ENCODE measurements at places on chromosomes 5 and 9.

GRCh38 chr5:143251190-143251589 lies 152.3 kb downstream of the NR3C1 start:
- no peak for DNase-seq

- DNase-seq, result no peak
These were observed 317.6 kb downstream of the FBXL17 start for GRCh38 chr5:108064302-108064701.

GRCh38 chr5:35482167-35482755 lies 135.4 kb upstream of the SPEF2 start:
- no peak for DNase-seq

GRCh38 chr9:20980832-20981455 lies 50.5 kb downstream of the HACD4 start:
- no peak for DNase-seq

DNA sequence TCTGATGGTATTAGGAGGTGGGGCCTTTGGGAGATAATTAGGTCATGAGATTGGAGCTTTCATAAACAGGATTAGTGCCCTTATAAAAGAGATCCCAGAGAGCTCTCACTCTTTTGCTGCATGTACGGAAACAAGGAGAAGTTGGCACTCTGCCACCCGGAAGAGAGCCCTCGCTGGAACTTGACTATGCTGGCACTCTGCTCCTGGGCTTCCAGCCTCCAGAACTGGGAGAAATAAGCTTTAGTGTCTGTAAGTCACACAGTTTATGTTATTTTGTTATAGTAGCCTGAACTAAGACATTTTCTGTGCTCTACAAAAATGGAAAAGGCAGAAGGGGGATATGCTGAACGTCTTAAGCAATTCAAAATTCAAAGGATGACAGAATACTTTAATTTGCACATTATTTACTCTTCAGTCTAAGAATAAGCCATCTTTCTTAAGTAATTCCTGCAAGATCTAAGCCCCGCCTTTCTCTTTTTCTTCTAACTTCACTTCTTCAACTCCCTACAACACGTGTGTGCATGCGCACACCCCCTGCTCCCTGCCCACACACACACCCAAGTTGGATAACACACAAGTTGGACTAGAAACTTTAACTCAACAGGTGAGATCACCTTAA lies 17.3 kb downstream of the NFIB start:
- DNase-seq, result no peak

GRCh38 chr5:159331093-159331973 lies 1.0 kb upstream of the IL12B start:
- peak; percentile 4 for DNase-seq

DNA sequence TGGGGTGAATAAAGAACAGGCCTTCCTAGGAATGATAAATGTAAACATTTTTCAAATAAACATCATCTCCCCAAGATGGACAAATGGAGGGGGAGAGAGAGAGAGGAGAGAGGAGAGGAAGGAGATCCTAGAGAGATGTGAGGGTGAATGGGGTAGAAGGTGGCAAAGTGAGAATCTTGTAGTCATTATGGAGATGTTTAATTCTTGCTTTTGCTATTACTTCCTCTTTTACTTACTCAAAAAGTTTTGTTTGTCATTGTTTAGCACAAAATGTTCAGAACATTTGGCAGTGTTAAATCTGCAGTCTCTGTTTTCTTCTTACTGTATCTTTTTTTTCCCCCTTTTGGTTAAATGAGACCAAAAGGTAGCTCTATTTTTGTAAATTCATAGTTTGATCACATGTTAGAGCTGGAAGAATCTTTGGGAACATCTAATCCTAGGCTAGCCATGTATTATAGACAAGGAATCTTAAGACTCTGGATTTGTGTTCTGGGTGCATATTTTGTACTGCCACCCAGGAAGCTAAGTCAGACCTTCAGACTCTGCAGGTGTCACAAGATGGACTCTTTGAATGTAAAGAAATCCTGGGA lies 266.1 kb downstream of the NTRK2 start:
- no peak for DNase-seq

DNA sequence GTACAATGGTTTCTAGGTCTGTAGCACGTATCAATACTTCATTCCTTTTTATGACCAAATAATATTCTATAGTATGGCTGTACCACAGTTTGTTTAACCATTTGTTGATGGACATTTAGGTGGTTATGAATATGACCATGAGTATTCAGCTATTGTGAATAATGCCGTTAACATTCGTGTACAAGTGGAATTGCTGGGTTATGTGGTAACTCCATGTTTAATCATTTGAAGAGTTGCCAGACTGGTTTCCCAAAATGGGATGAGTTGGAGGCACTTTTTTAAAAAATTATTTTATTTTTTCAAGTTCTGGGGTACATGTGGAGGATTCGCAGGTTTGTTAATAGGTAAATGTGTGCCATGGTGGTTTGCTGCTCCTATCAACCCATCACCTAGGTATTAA lies 4.6 kb downstream of the SNX2 start:
- no peak for DNase-seq

- no peak for DNase-seq
These were observed 71.3 kb upstream of the OTULINL start for GRCh38 chr5:14510156-14510734.

GRCh38 chr5:88883836-88884607 lies 1.0 kb upstream of the MEF2C start:
- peak; percentile 52 for DNase-seq

- DNase-seq, result no peak
These were observed 12.4 kb downstream of the IFNA1 start for GRCh38 chr9:21452681-21453080.

DNA sequence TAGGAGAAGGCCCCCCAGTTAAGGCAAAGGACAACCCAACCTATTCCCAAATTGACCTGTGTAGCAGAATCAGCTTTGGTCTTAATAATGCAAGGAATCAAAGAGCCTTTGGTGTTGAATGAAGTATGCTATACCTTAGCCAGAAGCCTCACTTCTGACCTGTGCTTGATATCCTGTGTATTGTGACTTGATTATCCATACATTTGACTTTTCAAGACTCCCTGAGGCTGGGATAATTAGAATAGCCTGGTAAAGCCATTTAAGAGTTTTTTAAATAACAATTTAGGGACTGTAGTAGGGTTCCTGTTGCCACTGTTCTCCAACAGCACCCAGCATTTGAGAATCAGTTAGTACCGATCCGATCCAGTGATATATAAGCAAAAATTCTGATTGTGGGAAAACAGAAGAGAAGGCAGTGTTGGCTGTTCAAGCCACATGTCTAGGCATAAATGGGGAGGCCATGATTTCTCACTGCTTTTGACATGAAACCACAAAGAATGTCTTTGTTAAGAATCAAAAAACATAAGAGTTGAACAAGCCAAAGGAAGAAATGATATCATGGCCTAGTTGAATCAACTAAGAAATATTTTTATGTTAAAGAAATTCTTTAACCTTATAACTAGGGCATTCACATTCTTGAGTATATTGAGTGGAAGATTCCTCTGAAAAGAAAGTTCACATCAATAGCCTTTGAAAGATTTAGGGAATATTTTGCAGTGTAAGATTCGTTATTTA lies 98.9 kb downstream of the F2RL2 start:
- no peak for DNase-seq

GRCh38 chr5:68557162-68557936 lies 341.8 kb downstream of the PIK3R1 start:
- no peak for DNase-seq

GRCh38 chr9:134271338-134272301 lies 54.6 kb upstream of the RXRA start:
- no peak for DNase-seq

- no peak for DNase-seq
These were observed 50.0 kb downstream of the DMRT2 start for GRCh38 chr9:1100201-1100600.

DNA sequence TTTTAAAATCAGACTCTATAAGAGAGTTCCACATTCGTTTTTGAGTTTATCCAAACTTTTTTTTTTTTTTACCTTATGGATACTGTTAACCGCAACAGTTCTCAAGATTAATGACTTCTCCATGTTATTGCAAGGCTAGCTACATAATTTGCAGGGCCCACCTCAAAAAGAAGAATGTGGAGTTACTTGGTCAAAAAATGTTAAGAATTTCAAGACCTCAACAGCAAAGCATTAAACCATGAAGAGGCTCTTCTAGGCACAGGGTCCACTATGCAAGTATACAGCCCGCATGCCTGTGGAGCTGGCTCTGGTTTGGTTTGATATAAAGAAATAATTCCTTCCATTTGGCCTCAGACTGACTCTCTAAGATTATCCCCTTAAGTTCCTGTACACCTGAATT lies 133.3 kb upstream of the TLX3 start:
- no peak for DNase-seq

DNA sequence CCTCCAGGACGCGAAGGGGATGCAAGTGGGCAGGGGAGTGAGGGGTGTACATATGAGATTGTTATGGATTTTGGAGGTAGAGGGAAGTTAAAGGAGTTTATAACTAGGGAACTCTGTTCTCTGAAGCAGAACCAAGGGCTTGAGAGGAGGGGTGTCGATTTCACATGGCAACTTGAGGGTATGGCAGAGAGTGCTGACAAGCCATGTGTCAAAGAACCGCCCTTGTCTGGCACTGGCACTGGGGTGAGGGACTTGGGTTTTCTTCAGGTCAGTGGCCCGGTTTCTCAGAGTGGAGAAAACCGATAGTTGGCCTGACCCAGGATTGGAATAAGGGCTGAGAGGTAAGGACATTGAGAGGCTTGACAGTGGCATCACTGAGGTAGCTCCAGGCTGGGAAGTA lies 47.7 kb upstream of the TESK1 start:
- peak; percentile 54 for DNase-seq

- no peak for DNase-seq
These were observed 197.0 kb downstream of the MCTP1 start for GRCh38 chr5:95087816-95088317.

- no peak for DNase-seq
These were observed at the start of gene PITX1 for GRCh38 chr5:135033901-135034235. PITX1 (minus strand) TSS chr5:135034228; CDS start chr5:135033881, 347 bp downstream.

DNA sequence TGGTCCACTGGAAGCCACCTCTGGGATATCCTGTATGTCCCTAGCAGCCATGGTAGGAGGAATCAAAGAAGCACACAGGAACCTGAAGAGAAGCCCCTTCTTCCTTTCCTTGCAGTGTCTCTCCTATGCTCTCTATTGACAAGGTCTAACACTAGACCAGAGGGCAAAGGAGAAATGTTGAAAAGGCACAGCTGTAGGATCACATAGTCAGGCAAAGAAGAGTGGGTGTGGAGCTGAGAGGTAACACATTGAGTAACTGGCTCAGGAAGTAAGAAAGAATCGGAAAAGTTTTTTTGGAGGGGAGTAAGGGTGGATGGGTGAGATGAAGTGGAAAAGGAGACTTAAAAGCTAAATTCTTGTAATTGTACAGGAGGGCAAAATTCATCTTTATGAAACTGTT lies 100.1 kb downstream of the FOCAD start:
- DNase-seq, result no peak

- DNase-seq, result no peak
These were observed 299.0 kb downstream of the FBXL7 start for GRCh38 chr5:15799014-15799413.

DNA sequence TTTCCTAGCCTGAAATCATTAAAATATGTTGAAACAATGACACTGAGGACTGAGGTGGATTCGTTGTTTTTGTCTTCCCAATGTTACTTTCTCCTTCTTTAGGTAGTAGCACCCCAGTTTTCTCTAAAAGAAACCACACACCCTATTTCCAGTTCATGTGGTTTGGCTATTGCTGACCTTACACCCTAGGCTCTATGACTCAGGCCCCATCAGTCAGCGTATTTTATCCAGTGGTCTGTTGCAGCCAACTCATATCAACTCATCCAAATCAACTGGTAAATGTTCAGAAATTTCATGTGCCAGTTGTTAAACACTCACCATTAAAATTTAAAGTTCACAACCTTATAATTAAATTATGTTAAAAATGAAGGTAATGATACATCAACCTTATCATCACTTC lies 44.6 kb upstream of the NFIB start:
- DNase-seq, result no peak

DNA sequence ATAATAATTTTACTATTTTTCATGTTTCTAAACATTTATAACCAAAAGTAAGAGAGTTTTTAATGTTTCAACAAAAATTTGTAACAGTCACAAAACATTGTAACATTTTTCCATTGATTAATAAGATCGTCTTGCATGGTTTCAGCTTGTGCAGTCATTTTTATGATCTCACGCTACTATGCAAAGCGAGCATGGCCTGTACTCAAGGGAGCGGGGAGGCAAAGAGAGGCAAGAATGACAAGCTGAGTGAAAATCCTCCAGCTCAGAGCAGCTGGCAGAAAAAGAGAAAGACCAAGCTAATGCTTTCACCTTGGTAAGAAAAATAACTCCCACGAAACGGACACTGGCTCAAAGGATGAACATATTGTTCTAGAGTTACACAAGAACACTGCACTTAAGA lies 90.0 kb upstream of the SV2C start:
- no peak for DNase-seq

DNA sequence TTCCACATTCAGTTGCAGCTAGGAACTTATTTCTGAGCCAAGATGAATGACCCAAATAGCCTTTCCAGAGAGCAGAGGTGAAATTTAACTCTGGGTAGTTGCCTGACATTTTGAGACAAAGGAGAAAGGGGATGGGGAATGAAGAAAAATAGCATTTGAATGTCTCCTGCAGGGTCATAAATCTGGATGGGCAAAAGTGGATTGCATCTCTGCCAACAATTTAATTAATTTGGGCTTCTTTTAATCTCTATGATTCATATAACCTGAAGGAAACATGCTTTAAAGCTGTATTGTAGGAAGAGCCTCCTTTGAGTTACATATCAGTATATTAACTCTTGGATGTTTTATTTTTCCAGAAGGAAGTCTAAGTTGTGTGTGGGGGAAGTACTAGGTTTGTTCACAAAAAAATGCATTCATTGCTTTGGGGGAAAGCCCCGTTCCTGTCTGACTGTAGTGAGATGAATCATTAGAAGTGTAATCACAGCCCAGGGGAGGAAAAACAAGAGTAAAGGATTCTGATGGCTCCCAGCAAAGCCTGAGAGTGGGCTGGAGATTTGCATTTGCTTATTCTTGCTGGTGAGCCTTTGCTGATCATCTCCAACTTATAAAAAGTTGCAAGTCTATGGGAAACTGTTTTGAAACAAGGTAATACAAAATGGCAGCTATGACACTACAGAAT lies 133.0 kb upstream of the IQGAP2 start:
- no peak for DNase-seq

DNA sequence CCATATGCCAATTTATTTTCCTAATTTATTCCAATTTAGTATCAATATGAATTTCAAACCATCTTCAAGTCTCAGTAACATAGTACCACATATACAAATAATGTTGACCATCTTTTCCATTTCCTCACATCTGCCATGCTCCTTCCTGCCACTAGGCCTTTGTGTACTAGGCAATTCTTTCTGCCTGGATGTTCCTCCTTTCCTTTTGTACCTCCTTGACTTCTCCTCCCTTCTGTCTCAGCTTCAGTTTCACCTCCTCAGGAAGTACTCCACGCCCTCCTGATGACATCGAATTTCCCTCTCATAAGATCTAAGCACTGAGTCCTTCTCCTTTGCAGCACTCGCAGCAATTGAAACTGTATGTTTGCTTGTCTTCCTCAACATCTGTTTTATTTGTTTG lies 53.9 kb downstream of the MEF2C start:
- peak; percentile 44 for DNase-seq

GRCh38 chr5:94522117-94522516 lies 96.3 kb downstream of the KIAA0825 start:
- DNase-seq, result no peak

All from gastrocnemius medialis (tissue), 4 donors.